ENCODE measurements at places on chromosomes 12 and 14.
A peak's percentile ranks its signal among the peaks of the same experiment; 100 is the strongest.

- H3K27ac ChIP-seq: no peak overlapping the region
- DNase-seq: no peak
- peaks cover 17% of the 10 kb centered on the region for H3K4me1 ChIP-seq
- H3K27me3 ChIP-seq: no peaks in the 10 kb centered on the region
- no peak overlapping the region for H3K4me3 ChIP-seq
Measured at GRCh38 chr12:64633940-64634337, 23.6 kb downstream of the RASSF3 start.

DNA sequence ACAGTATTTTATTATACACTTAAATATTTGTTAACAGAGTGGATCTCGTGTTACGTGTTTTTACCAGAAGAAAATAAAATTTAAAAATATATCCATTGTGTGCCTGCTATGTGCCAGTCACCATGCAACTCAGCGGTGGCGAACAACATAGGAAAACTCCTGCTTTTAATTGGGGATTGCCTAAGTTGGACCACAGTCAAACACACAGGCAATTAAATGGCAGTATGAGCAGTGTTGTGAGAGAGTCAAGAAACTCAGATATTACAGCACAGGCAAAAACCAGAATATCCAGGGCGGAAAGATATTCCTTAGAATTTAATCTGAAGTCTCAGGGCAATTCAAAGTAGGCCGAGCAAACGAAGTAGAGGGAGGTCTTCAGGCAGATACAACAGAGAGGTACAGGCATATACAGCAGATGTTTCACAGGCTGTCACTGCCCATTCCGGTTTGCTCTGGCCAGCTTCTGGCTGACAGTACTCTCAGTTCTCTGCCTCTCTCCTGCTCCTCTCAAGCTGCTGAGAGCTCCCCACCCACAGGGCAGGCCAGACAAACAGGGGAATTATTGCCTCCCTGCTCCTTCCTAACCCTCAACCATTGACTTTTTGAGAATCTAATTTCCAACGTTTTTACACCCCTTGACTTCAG is 540.2 kb upstream of the TMEM132C start:
- no peak overlapping the region for H3K27ac ChIP-seq
- H3K4me1 ChIP-seq: no peaks in the 10 kb centered on the region

DNA sequence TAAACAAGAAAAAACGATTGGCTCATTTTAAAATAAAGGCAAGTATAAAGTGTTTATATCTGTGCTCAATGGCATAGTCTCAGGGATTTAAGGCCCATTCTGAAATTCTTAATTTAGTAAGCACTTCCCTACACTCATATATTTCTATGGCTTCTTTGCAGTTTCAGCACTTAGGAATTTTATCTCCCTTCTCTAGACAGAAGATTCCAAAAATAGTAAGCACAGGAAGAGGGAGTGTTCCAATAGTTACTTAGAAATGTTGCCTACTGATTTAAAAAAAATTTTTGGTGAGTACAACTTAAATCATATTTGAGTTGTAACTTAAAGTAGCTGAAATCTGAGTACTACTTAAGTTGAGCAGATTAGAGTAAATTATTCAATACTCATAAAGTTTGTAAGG is 19.8 kb downstream of the INSM2 start:
- no peaks in the 10 kb centered on the region for H3K4me1 ChIP-seq
- H3K4me3 ChIP-seq: no peak overlapping the region
- H3K27me3 ChIP-seq: no peaks in the 10 kb centered on the region
- no peak overlapping the region for H3K27ac ChIP-seq
- H3K36me3 ChIP-seq: no peaks in the 10 kb centered on the region
- no peak for DNase-seq

GRCh38 chr12:89140602-89141238 is 211.6 kb downstream of the DUSP6 start:
- H3K27ac ChIP-seq: no peak overlapping the region
- H3K4me1 ChIP-seq: no peaks in the 10 kb centered on the region
- no peak for DNase-seq
- H3K4me3 ChIP-seq: no peak overlapping the region
- no peaks in the 10 kb centered on the region for H3K27me3 ChIP-seq

- no peaks in the 10 kb centered on the region for H3K36me3 ChIP-seq
- H3K4me3 ChIP-seq: no peak overlapping the region
- DNase-seq: no peak
Measured at GRCh38 chr12:124698211-124698997, 131.0 kb upstream of the NCOR2 start.

DNA sequence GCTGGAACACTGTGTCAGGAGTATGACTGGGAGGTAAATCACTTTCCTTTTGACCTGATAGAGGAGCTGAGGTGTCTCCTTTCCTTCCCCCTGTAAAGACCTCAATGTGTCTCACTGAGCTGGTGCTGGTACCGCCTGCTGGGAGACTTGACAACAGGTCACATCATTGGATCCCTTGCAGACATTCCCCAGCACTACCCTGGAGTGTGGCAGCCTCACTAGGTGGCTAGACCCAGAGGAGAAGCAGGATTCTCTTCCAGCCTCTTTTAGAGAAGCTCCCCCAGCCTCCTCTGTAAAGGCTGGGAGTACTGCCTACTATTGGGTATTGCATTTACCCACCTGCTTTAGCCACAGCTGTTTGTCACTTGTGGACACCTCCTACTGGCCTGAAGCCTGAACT is 223.9 kb downstream of the ADGRD1 start:
- H3K36me3 ChIP-seq: no peaks in the 10 kb centered on the region
- no peak overlapping the region for H3K27ac ChIP-seq
- no peaks in the 10 kb centered on the region for H3K4me1 ChIP-seq
- H3K27me3 ChIP-seq: no peaks in the 10 kb centered on the region
- DNase-seq: no peak
- no peak overlapping the region for H3K4me3 ChIP-seq

- H3K4me3 ChIP-seq: no peak overlapping the region
- peak overlapping the region; percentile 30 for H3K27ac ChIP-seq
- no peaks in the 10 kb centered on the region for H3K27me3 ChIP-seq
- DNase-seq: peak; percentile 29
- H3K36me3 ChIP-seq: no peaks in the 10 kb centered on the region
Measured at GRCh38 chr12:123115409-123116121, 35.3 kb downstream of the PITPNM2 start.

- H3K27me3 ChIP-seq: no peaks in the 10 kb centered on the region
- H3K36me3 ChIP-seq: no peaks in the 10 kb centered on the region
- DNase-seq: no peak
- H3K27ac ChIP-seq: no peak overlapping the region
- H3K4me3 ChIP-seq: no peak overlapping the region
Measured at GRCh38 chr14:68337279-68337678, 455.6 kb downstream of the ZFP36L1 start.

- H3K4me3 ChIP-seq: no peak overlapping the region
- no peaks in the 10 kb centered on the region for H3K4me1 ChIP-seq
- no peaks in the 10 kb centered on the region for H3K27me3 ChIP-seq
- no peak overlapping the region for H3K27ac ChIP-seq
- no peak for DNase-seq
- no peaks in the 10 kb centered on the region for H3K36me3 ChIP-seq
Measured at GRCh38 chr14:32635061-32635719, 303.5 kb upstream of the NPAS3 start.

DNA sequence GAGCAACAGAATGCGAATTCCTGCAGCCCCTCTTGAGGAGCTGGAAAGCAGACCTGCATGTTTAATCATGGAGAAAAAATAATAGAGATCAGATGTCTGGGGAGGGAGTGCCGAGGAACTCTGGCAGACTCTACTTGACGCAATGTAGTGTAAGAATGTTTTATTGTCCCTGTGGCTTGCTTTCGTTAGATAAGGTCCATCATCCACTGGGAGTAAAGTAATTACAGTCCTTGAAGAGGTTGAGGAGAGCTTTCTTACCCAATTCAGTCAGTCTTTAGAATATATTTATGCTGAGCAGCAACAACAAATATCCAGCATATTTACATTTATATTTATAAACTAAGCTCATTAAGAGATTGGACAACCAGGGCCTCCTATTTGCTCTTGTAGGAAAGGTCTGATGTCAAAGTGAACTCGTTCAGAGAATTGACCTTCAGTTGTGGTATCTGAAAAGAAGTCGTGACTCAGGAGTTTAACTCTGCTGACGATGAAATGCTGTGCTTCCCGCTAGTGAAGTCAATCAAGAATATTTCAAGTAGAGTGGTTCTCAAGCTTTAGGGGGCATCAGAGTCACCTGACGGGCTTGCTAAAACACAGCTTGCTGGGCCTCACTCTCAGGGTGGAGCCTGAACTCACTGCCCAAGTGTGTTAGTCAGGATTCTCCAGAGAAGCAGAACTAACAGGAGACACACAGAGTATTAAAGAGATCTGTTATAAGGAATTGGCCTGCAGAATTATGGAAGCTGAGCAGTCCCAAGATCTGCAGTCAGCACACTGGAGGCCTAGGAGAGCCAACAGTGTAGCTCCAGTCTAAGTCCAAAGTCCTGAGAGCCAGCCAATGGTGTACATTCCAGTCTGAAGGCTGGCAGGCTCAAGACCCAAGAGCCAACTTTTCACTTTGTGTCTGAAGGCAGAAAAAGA is 139.3 kb upstream of the LMNTD1 start:
- no peaks in the 10 kb centered on the region for H3K36me3 ChIP-seq
- H3K27me3 ChIP-seq: no peaks in the 10 kb centered on the region
- no peak overlapping the region for H3K4me3 ChIP-seq
- DNase-seq: peak; percentile 87

GRCh38 chr14:69342928-69343525 is 55.1 kb downstream of the ERH start:
- no peaks in the 10 kb centered on the region for H3K4me1 ChIP-seq
- H3K36me3 ChIP-seq: peaks cover 7% of the 10 kb centered on the region
- no peak for DNase-seq
- H3K27me3 ChIP-seq: no peaks in the 10 kb centered on the region
- H3K27ac ChIP-seq: no peak overlapping the region

DNA sequence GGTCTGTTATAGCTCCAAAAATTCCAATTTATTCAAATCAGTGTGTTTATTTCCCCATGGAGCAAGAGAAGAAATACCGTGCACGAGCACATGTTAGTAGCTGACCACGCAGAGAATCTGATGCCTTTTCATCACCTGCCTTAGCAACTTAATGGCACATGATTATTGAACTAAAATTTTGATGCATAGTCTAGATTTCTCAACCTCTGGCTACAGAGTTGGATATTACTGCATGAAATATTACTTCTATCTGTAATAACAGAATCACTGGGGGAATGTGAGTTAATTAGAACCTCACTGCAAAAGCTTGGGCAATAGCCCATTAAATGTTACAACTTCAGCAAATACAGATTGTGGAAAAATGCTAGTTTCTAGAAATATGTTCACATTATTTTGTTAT is 335.8 kb downstream of the FLRT2 start:
- H3K36me3 ChIP-seq: no peaks in the 10 kb centered on the region
- H3K27ac ChIP-seq: no peak overlapping the region
- H3K27me3 ChIP-seq: no peaks in the 10 kb centered on the region
- no peak overlapping the region for H3K4me3 ChIP-seq
- H3K4me1 ChIP-seq: no peaks in the 10 kb centered on the region

GRCh38 chr12:76272287-76272686 is 75.9 kb downstream of the BBS10 start:
- H3K27ac ChIP-seq: no peak overlapping the region
- H3K36me3 ChIP-seq: no peaks in the 10 kb centered on the region
- peaks cover under 1% of the 10 kb centered on the region for H3K27me3 ChIP-seq
- no peak overlapping the region for H3K4me3 ChIP-seq

- no peak overlapping the region for H3K4me3 ChIP-seq
- no peaks in the 10 kb centered on the region for H3K27me3 ChIP-seq
- H3K27ac ChIP-seq: no peak overlapping the region
- DNase-seq: no peak
Measured at GRCh38 chr12:2490831-2491230, 303.9 kb upstream of the FKBP4 start.

DNA sequence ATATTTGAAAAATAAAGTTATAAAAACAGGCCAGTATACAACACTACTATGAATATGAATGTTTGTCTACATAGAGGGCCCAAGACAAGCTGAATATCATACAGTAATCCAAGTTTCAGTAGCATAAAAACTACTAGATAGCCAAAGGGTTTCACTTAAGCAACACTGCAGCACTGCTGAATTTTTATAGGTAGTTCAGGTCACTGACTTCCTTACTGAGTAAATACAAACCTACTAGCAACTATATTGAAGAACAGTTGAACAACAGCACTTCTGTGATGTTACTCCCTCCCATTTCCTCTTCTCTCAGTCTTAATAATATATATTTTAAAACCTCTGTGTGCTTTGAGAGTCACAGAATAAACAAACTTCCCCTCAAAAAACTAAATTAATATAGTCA is 42.7 kb downstream of the GTF2A1 start:
- H3K36me3 ChIP-seq: peaks cover 11% of the 10 kb centered on the region
- no peak for DNase-seq
- no peak overlapping the region for H3K27ac ChIP-seq
- H3K27me3 ChIP-seq: no peaks in the 10 kb centered on the region
- no peak overlapping the region for H3K4me3 ChIP-seq
- no peaks in the 10 kb centered on the region for H3K4me1 ChIP-seq

DNA sequence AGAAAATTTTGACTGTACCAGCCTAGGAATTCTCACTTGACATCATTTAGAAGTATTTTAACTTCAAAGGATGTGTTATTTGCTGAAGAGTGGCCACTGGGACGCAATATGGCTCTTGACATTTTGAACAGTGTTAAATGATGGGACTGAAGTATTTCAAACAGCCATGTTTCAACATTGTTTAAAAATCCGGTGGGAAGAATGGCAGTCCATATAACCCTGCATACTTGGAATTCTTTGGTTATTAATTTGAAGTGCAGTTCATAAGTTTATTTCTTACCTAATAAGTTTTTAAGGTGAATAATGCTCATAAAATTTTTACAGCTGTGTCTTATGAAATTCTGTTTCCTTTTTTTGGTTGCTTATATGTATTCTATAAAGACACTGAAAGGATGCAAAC is 8.3 kb downstream of the TMTC2 start:
- DNase-seq: no peak
- H3K27ac ChIP-seq: no peak overlapping the region
- no peak overlapping the region for H3K4me3 ChIP-seq
- no peaks in the 10 kb centered on the region for H3K36me3 ChIP-seq
- H3K27me3 ChIP-seq: no peaks in the 10 kb centered on the region

DNA sequence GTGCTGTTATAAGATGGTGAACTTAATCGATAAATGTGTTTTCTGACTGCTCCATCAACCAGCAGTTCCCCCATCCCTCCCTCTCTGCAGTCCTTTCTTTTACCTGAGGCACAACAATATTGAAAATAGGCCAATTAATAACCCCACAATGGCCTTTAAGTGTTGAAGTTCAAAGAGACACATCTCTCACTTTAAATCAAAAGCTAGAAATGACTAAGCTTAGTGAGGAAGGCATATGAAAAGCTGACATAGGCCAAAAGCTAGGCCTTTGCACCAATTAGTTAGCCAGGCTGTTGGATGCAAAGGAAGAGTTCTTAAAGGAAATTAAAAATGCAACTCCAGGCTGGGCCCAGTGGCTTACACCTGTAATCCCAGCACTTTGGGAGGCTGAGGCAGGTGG is 43.7 kb downstream of the SAV1 start:
- no peaks in the 10 kb centered on the region for H3K27me3 ChIP-seq
- H3K4me3 ChIP-seq: no peak overlapping the region
- DNase-seq: no peak
- no peak overlapping the region for H3K27ac ChIP-seq
- no peaks in the 10 kb centered on the region for H3K4me1 ChIP-seq

GRCh38 chr12:12927211-12928079 is 24.5 kb downstream of the GPRC5D start:
- peak overlapping the region; percentile 86 for H3K27ac ChIP-seq
- no peaks in the 10 kb centered on the region for H3K27me3 ChIP-seq
- H3K36me3 ChIP-seq: no peaks in the 10 kb centered on the region
- H3K4me3 ChIP-seq: peak overlapping the region; percentile 47
- H3K4me1 ChIP-seq: peaks cover 12% of the 10 kb centered on the region
